ENCODE measurements at places on chromosomes 2 and 18. TPM values are rescaled to one million over a fixed set of nuclear protein-coding genes. Genes with fewer than 3 reads are reported as not detected.

GRCh38 chr2:222024932-222025880 is 273.6 kb downstream of the PAX3 start:
- DNase-seq: peak; percentile 65

DNA sequence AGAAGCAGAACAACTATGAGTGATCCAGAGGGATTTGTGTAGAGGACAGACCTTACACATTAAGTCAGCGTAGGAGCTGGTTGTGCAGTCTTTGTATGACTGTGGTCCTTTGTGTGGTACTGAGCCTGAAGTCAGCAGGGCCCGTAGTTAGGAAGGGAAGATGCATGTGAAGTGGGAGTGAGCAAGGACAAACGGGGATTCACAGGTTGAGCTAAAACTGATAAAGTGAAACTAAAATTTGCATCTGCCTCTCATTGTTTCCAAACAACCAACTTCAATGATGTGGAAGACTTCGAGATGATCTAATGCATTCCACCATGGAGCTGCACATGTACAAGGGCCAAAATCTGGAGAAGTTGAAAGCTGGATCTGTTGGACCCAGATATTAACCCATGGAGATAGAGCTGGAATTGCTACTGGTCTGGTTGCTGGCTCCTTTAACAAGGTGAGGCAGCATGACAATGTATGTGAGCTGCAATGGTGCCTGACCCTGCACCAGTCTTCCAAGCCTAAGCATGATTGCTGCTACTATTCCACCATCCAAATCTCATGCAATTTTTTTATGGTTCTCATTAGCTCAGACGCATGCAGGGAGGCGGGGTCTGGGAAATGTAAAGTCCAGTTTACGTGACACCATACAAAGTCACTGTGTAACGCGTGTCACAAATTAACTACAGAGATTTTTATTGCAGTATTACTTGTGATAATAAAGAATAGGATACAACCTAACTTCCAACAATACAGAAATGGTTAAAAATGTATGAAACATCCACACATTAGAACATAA is 12.1 kb upstream of the CYBRD1 start:
- no peak for DNase-seq

DNA sequence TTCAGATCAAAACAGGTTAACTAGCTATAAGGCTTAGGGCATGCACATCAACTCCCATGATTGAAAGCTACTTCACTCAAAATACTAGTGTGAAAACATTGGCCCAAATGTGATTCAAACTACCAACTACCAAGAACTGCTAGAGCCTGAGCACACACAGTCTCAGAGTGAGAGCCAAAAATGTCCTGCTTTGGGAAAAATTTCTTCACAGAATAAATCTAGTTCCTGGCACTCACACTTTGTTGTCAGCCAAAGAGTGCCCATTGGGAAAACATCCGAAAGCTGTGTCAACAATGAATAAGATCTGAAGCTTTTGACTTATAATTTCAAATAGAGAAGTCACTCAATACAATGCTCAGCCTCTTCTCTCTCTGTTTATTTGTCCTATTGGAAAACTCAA is 182.7 kb downstream of the LRATD1 start:
- DNase-seq: no peak

DNA sequence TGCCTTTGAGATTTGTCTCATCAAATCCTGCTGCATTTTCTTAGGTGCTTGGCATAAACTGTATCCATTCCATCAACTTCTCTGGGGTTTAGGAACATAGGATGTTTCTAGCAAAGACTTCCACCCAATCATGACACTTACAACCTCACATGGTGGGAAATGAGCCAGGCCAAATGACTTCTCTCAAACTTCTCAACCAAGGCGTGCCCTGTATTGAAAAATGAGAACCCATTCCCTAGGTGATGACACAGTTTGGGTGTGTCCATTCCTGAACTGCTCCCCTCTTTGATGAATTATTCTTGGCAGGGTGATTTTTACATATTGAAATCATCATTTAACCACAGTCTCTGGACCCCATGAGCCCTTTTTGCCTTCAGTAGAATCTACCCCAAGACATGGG is 161.1 kb downstream of the EN1 start:
- no peak for DNase-seq

Gene KIAA2012
- not detected for total RNA-seq

Gene MAB21L4
- not detected for total RNA-seq

DNA sequence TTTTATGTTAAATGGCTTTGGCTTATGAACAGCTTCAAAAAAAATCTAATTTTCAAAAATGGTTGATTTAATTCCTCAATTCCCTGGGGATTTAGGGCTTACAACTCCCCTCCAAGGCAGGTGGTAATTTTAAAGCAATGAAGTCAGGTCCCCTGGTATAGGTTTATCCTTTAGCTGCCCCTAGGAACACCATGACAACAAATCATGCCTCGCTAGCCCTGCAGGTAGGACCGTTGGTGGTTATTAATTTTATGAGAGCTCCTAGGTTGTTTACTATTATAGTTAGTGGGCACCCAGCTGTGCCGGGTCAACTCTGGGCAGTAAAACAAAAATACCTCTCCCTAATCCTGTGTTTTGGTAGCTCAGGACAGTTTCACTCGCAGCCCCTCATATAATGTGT is 26.2 kb upstream of the MBOAT2 start:
- DNase-seq: no peak

GRCh38 chr2:8202132-8202531 is 479.7 kb upstream of the ID2 start:
- DNase-seq: no peak

Gene C2orf68
- 18.8 TPM for total RNA-seq

Gene CACNB4
- 0.31 TPM for total RNA-seq
